Astrocyte of the cerebellum (primary cell): ENCODE measurements at places on chromosomes 16 and 17.
A peak's percentile ranks its signal among the peaks of the same experiment; 100 is the strongest.

- no peak for DNase-seq
Measured at GRCh38 chr17:10290041-10290440, 82.8 kb downstream of the MYH13 start.

- no peak for DNase-seq
Measured at GRCh38 chr17:33977729-33978514, 277.2 kb upstream of the CCL2 start.

- DNase-seq: no peak
Measured at GRCh38 chr16:73154063-73154870, 106.3 kb upstream of the ZFHX3 start.

GRCh38 chr17:51442088-51442865, 181.9 kb downstream of the UTP18 start:
- DNase-seq: no peak

- DNase-seq: no peak
Measured at GRCh38 chr17:33112763-33113162, 121.1 kb downstream of the SPACA3 start.

- peak; percentile 24 for DNase-seq
Measured at GRCh38 chr17:47802341-47803022, 19.1 kb downstream of the OSBPL7 start.

DNA sequence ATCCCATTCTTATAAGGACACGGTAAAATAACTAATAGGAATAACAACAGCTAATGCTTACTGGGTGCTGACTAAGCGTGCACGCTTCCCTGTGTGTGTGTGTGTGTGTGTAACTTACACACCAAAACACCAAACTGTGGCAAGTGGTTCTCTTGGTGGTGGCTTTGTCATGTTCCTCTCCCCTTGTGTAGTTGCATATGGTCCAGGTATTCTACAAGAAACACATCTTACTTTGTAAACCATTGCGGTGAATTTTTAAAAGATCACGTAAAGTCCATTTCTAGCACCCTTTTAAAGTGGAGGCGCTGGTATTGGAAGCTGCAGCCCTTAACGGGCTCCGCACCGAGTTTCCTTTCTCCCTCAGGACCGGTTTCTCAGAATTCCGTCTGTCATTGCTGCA, 221.0 kb upstream of the FOXF1 start:
- no peak for DNase-seq

DNA sequence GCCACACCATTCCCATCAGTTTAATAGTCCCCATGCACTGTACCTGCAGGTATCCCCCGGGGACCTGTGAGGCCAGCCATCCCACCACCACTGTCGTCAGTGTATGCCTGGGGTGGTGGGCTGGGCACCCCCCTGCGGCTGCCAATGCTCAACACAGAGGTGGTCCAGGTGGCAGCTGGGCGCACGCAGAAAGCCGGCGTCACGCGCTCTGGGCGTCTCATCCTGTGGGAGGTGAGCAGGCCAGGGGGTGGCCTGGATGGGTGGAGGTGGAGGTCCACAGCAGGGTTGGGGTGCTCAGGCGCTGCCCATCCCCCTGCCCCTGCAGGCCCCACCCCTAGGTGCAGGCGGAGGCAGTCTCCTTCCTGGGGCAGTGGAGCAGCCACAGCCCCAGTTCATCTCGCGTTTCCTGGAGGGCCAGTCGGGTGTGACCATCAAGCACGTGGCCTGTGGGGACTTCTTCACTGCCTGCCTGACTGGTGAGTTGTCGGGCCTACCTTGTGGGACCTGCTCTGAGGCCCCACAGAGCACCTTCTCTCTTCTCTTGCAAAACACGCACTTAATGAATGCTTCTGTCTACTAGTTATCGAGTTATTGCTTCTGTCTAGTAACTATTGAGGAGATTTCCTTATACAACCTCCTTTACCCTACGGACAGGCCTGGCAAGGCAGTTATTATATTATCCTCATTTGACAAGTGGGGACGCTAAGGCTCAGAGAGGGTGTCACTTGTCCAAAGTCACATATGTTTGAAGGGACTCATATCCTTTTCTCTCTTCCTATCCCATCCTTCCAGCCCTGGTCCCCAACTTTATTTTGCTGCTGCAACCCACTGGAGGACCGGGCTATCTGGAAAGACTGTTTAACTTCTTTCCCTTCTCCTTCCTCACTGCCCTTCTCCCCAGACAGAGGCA, 5.8 kb upstream of the TRAF4 start:
- DNase-seq: no peak

GRCh38 chr17:42361781-42362186, 26.5 kb downstream of the STAT3 start:
- no peak for DNase-seq

DNA sequence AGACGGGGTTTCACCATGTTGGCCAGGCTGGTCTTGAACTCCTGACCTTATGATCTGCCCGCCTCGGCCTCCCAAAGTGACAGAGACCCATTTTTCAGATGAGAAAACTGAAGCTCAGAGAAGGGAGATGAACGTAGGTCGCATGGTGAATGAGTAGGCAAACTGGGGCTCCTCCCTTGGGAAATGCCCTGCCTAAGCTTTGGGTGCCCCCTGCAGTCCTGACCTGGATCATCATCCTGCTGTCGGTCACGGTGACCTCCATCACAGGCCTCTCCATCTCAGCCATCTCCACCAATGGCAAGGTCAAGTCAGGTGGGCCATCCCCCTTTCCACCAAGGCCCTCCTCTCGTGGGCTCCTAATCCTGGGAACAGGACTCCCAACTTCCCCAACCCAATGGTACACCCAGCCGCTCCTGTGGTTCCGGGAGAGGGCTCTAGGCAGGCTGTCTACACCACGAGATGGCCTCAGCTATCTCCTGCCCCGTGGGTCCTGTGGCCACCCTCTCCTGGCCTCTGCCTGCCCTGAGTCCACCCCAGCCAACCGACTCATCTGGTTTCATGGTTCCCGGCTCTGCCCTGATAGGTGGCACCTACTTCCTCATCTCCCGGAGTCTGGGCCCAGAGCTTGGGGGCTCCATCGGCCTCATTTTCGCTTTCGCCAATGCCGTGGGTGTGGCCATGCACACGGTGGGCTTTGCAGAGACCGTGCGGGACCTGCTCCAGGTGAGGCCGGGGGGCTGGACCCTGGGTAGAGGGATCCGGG, 4.7 kb downstream of the SLC12A3 start:
- DNase-seq: no peak

- no peak for DNase-seq
Measured at GRCh38 chr17:64783556-64784352, 121.6 kb upstream of the SMURF2 start.

- no peak for DNase-seq
Measured at GRCh38 chr17:7260651-7261378, 1.5 kb downstream of the CLDN7 start.

- DNase-seq: no peak
Measured at GRCh38 chr17:7133916-7134315, 19.3 kb upstream of the ASGR2 start.
